ENCODE measurements at places on chromosomes 16 and 17.

GRCh38 chr16:78675951-78676792 lies 576.7 kb downstream of the WWOX start:
- no peak for DNase-seq

DNA sequence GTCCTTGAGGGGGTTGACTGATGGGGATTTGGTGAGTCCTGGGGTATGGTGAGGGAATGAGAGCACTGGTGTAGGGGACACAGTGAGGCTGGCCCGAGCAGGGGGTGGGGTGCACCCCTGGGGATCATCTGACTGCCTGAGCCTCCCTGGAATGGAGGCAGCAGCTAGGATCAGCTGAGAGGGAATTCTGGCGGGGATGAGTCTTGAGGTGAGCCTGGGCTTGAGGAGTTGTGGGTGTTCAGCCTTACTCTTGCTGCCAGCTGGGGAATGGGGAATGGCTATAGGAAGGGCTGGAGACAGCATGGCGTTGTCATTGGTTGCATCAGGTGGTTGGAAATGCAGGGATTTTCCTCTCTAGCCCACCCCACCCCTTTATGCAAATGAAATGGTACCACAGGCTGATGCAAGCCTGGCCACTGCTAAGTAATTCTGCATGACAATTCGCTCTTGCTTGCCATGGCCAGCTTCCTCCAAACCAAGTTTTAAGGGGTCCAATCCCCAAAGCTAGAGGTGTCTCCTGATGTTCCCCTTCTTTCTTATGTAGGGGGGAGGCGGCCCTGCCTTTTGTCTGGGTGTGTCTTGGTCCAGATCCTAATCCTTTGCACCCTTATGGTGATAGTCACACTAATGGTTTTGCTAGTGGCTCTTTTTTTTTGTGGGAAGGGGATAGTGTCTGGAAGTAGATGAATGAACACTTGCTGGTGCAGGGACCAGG lies 7.5 kb downstream of the NFE2L1 start:
- no peak for DNase-seq

- DNase-seq: no peak
Measured at GRCh38 chr17:52027620-52028295, 130.8 kb downstream of the CA10 start.

DNA sequence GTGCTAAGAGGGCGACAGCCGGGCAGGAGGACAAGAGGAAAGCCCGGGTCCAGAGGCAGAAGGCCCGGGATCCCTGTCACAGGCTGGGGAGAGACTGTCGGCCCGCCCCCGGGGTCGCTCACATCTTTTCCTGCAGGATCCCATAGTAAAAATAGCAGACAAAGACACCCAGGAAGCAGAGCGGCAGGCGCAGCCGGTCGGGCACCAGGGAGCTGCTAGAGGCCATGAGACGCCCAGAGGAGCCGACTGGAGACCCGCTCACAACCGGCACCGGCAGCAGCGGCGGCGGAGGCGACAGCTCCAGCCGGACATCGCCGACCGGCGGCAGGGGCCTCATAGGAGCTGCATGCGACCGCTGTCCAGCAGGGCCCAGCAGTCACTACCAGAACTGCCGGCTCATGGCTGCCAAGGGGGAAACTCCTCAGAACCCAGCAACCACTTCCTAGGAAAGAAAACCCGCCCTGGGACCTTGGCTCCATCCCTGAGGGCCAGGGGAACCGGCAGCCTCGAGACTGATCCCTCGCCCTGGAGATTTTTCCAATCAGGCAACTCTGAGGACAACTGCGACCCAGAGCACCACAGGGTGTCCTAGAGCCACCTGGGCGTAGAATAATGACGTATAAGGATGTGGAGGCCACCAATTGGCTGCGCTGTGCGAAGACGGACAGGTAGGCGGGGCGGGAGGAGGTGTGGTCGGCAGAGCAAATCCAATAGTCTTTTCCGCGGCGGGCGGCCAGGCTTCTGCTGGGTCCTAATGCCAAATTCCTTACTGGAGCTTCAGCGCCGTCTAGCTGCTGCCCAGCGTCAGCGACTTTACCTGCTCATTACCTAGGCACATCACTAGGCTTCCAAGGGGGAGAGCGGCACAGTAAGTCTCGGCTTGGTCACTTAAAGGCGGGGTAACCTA lies at the start of gene SLC35B1:
TSS of gene SLC35B1 (minus strand) at position 357 of the 907 bp plus-strand sequence. CDS start at position 226, 131 bp downstream.
- peak; percentile 99 for DNase-seq

- no peak for DNase-seq
Measured at GRCh38 chr17:42202696-42203095, 8.4 kb upstream of the GHDC start.

GRCh38 chr16:84098939-84099338 lies 17.8 kb downstream of the MBTPS1 start:
- DNase-seq: no peak

- DNase-seq: no peak
Measured at GRCh38 chr17:66403846-66404556, 101.6 kb downstream of the PRKCA start.

DNA sequence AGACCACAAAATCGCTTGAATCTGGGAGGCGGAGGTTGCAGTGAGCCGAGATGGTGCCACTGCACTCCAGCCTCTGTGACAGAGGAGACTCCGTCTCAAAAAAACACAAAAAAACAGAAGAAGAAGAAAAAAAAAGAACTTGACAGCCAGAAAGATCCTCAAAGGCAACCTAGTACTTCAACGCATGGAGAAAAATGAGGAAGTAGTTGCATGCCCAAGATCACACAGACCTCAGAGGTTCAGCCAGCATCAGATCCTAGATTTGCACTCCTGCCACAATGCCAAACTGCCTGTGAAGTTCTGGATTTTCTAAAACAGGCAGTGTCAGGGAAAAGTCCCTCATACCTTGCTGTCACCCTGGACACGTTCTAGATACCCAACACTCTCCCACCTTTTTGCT lies 1.5 kb downstream of the ATPAF2 start:
- DNase-seq: peak; percentile 72

DNA sequence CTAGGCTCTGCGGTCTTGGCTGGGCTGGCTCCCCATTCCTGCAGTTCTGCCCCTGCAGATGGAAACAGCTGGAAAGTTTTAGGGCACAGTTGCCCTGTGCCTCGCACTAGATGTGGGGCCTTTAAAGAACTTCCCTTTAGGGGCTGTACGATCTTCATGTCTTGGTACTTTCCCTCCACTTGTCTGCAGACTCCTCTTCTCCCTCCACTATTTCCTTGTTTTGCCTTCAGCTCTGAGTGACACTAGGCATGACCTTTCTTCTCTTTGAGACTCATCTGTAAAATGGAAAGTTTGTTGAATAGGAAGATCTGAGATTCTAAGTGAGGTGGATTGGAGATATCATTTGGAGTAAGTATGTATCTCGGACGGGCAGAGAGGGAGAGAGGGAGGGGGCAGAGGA lies 6.3 kb upstream of the TAC4 start:
- no peak for DNase-seq

DNA sequence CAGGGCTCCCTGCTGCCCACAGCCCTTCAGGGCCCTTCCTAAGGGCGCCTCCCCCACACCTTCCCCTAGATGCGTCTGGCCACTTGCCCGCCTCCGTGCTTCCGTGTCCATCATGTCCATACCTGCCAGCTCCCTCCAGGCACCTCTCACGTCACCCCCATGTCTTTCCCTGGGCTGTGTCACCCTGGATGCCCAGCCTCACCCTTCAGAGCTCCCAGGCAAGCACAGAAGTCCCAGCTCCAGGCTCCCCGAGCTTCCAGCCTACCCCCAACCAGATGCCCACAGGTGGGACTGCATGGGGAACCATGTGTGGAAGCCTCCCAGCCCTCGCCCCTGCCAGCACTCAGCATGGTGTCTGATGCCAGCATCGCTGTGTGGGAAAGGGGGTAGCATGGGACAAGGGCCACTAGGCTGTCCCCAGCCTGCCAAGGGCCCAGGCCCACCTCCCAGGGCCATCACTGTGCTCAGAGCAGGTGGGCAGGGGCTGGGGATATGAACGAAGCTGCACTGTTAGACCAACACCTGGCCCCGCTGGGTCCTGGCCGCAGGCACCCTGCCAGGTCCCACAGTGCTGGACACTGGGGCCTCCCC lies 1.9 kb upstream of the AXIN1 start:
- DNase-seq: no peak

DNA sequence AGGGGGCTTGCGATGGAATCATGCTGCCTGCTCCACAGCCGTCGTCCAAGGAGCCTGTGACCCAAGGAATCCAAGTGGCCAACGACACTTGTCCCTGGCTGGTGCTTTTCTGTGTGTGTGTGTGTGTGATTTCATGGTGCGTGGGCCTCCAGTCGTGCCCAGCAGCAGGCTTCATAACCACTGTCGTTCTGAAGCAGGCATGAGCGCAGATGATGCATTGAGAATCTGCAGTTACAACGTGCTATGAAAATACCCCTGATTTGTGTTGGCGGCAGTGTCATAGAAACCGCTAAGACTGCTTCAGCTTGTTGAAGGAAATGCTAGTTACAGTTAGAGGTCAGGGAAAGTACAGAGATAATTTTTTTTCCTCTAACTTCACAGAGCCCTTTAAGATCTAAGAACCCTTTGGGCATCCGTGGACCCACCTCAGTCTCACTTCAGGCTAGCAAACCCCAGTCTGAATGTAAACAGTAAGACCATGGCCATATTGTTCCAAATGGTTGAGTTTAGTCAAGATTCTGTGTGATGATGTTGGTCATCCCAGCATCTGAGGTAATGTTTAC lies 15.6 kb downstream of the C16orf90 start:
- DNase-seq: no peak

DNA sequence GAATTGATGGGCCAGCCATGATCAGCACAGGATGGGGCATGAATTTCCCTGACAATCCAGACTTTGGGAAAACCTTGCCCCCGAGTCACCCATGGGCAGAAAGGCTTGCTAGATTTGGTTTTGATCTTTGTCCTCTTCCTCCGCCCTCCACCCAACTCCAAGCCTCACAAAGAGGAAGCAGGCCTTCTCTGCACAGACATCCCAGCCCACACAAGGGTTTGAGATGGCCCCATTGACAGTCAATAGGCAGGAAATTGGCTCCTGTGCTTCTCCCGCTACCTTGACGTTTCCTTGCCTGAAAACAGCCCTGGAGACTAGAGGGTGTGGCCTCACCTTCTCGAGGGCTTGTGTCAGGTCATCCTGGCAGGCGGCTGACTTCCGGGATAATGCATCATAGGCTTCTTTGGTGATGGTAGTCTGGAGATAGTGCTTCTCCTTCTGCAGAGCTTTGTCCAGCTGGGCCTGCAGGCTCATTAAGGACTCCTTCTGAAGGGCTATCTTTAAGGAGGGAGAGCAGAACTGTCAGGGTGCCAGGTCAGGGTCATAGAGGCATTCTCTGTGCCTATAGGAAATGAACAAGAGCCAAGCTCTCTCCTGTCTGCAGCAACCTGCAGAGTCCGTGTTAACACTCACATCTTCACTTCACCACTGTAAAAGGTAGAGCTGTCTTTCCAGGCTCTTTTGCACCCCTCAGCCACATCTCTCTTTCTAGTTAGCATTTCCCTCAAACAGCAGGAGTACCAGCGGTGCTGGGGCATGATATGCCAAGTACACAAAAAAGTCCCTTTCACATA lies 32.2 kb downstream of the DHX38 start:
- DNase-seq: peak; percentile 19

DNA sequence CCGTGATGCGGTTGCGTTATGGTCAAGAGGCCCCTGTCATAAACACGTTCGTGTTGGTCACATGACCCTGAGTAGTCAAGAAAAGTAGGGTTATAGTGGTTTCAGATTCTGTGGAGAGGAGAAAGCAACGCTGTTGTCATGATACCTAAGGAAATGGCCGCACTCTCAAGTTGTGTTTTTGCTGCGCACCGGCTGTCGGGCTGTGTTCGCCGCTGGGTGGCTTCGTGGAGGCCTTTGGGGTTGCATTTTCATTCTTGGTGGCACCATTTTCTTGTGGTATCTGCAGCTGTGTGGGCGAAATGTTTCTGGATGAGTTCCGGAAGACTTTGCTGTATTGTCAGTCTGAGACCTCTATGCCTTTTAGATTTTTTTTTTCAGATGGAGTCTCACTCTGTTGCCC lies 35.0 kb downstream of the DEF8 start:
- DNase-seq: no peak

DNA sequence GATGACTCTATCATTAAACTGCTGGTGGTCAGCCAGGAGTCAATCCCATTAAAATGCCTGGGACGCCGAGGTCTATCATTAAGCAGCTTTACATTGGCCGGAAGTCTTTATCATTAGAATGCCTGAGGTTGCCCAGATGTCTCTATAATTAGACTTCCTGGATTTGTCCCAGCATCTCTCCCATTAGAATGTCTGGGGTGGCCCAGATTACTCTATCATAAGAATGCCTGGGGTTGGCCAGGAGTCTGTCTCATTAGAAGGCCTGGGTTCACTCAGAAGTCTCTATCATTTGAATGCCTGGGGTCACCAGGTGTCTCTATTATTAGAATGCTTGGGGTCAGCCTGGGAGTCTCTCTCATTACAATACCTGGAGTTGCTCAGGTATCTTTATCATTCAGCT lies 2227.2 kb downstream of the TP53TG3F start:
- DNase-seq: no peak

GRCh38 chr16:63813862-63814261 lies 1308.0 kb downstream of the CDH11 start:
- DNase-seq: no peak

- DNase-seq: peak; percentile 74
Measured at GRCh38 chr16:72400257-72401083, 228.5 kb upstream of the PMFBP1 start.

DNA sequence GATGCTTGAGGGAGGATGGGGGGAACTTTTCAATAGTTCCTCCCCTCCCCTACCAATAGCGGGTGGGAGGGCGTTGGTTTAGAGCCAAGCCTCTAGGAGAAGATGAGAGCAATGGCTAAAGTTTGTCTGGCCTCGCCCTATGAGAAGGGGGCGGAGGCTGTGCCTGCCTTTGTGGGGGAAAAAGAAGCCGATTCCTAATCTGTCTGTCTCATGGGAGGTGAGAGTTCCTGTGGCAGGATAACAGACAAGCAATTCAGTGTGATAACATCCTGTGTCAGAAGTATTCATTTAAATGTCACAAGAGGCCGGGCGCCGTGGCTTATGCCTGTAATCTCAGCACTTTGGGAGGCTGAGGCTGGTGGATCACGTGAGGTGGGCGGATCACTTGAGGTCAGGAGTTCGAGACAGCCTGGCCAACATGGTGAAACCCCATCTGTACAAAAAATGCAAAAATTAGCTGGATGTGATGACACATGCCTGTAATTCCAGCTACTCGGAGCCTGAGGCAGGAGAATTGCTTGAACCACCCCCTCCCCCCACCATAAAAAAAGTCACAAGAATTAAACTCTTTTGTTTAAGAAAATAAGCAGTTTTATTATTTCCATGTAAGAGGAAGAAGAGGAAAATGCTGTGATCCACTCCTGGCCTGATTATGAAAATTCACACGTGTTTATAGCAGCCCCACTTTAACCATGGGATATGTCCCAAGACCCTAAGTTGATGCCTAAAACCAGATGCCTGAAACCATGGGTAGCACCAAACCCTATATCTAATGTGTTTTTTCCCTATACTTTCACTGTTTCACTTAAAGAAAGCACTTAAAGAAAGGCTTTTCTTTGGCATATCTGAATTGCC lies 1.7 kb downstream of the SLFN5 start:
- DNase-seq: peak; percentile 65

DNA sequence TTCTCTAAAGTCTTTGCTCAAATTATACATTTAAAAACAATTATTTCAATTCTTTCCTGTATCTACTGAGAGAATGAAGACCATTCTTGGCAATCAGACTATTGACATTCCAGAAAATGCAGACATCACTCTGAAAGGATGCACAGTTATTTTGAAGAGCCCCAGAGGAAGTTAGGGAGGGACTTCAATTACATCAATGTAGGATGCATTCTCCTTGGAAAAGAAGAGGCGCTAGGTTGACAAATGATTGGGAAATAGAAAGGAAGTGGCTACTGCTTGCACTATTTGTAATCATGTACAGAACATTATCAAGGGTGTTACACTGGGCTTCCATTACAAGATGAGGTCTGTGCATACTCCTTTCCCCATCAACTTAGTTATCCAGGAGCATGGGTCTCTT lies 74.3 kb downstream of the SSH2 start:
- peak; percentile 24 for DNase-seq

Measured in hematopoietic multipotent progenitor cell treated with erythropoietin and hydrocortisone succinate and interleukin-3 and kit ligand, for 6 days (in vitro differentiated cells).